Occipital lobe (tissue), 3 donors: ENCODE measurements at places on chromosomes 7 and 10.

DNA sequence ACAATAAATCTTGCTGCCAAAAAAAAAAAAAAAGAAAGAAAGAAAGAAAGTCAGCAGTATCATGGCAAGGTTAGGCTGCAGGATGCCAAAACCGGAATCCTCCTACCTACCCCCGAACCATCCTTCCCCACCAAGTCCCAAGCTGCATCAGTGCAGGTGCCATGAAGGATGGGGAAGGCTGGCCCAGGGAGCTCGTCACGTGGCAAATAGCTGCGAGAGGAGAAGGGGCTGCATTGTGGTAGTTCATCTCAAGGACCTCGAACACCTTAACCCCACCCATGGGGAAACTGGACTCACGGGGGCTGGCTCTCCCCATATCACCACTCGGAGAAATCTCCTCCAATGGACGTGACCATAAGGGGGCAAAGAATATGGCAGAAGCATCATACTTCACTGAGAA lies 86.2 kb downstream of the TACC2 start:
- DNase-seq: no peak

DNA sequence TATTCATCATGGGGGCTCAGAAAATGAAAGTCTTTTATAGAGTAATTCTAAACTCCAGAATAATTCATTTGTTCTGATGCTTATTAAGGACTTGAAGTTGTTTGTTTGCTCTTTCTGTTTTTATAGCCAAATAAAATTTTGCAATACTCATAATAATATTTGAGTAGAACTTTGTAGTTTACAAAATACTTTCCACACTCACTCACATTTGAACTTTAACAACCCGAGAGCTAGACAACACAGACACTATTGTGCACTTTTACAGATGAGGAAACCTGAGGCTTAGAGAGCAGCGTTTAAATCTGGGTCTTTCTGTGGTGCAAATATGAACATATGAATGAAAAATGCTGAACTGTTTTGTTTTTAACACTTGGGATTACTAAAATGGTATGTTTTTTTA lies 126.8 kb downstream of the KAT6B start:
- DNase-seq: no peak

- no peak for DNase-seq
Observed at GRCh38 chr7:64618785-64619456, 47.0 kb upstream of the ZNF107 start.

DNA sequence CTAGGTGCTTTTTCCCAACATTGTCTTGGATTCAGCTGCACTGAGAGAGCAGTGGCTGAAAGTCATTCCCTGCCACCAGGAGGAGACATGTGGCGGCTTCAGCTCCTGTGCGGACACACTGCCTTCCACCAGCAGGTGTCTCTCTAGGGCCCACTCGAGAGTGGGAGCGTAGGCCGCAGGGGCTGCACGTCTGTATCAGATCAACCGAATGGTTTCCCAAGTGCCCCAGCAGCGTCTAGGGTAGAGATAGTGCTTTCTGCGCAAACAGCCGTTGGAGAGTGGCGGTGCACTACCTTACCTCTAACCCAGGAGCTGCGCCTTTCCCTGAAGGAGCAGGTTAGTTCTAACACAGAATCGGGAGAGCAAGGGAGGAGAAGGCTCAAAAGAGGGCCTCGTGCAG lies 31.7 kb downstream of the PAPOLB start:
- no peak for DNase-seq

DNA sequence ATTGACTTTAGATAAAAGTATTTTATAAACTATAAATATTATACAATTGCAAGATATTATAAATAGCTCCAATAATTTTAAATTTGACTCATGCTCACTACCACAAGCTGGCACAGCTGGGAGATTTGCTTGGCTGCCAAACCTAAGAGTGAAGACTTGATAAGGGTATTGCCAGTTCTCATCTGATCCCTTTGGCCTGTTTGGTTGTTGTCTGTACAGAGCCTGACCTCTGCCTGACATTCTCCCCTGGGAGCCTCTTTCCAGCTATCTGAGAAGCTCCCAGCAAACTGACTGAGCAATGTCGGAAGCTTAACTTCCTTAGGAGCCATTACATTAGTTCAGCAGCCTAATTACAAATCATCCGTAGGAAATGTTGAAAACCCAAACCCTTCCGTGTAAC lies 10.2 kb upstream of the LMOD2 start:
- no peak for DNase-seq

- DNase-seq: no peak
Observed at GRCh38 chr7:95963446-95963990, 191.2 kb downstream of the DYNC1I1 start.

GRCh38 chr7:139618482-139619366 lies 95.2 kb downstream of the CLEC2L start:
- DNase-seq: no peak

GRCh38 chr7:39356172-39356925 lies 209.9 kb upstream of the YAE1 start:
- DNase-seq: no peak

DNA sequence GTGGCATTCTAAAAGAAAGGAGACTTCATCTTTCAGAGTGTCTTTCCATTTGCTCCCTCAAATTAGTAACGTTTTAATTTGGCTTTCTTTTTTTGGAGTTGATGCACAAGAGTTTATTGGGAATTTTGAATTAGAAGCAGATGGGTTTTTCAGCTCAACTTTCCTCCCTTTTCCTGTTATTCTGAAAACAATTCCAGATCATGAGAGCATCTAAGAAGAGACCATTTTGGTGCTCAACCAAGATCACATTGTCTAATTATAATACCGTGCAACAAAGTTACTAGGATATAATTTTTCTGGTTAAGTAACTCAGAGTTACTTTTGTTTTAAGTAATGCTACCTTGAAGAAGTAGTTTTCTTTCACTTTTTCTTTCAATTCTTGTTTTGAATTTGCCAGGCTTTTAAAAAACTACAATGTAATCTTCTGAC lies 396.6 kb upstream of the KLF6 start:
- DNase-seq: no peak

DNA sequence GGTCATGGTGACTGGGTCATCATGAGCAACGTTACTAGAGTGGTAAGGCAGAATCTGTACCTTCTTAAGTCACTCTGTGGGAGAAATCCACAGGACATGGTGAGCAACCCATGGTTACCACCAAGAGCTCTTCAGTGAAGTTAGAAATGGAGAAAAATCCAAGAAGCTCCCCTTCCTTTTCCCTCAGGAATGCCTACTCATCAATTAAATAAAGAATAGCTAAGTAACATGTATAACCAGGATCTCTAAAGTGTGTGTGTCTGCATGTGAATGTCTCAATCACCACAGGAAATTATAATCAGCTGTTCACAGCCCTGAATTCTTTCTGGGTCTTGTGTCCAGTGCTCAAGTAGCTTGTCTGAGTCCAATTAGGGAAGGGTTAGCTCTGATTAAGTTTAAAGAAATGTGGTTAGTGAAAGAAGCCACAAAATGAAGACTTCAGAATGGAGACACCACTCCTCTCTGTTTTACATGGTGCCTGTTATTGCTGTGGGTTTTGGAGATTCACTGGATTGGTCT lies 73.2 kb downstream of the SEM1 start:
- DNase-seq: no peak

- DNase-seq: no peak
Observed at GRCh38 chr7:29523728-29524127, 39.9 kb upstream of the PRR15 start.

GRCh38 chr7:129311429-129311828 lies 86.6 kb downstream of the AHCYL2 start:
- DNase-seq: no peak

- DNase-seq: no peak
Observed at GRCh38 chr7:82036146-82036886, 266.5 kb upstream of the HGF start.

GRCh38 chr10:90977162-90977854 lies 56.4 kb upstream of the ANKRD1 start:
- DNase-seq: no peak

GRCh38 chr7:54802841-54803240 lies 43.8 kb upstream of the SEC61G start:
- no peak for DNase-seq

DNA sequence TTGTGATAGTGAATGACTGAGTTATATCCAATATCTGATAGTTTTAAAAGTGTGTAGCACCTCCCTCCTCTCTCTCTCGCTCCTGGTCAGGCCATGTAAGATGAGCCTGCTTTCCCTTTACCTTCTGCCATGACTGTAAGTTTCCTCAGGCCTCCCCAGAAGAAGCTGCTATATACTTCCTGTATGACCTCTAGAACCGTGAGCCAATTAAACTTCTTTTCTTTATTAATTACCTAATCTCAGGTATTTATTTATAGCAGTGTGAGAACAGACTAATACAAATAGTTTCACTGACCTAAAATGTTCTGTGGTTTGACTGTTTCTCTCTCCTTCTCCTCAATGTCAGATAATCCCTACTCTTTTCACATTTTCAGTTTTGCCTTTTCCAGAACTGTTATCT lies 321.3 kb upstream of the MBL2 start:
- DNase-seq: no peak

- peak; percentile 45 for DNase-seq
Observed at GRCh38 chr10:22475651-22476600, 130.6 kb downstream of the SPAG6 start.

DNA sequence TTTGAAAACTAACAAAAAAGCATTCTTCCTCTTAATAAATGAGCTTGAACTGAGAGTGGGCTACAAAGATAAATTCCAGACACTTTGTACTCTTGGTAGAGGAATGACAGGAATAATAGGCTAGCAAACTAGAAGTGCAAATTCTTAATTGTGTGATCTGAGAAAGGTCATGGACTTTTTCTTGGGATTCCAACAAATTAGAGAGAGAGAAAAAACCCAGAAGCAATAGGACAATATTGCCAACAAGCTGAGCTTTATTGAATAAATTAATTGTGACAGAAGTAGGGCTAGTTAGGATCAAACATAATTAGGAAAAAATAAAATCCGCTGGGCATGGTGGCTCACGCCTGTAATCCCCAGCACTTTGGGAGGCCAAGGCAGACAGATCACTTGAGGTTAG lies 41.4 kb upstream of the LAMB1 start:
- DNase-seq: no peak

GRCh38 chr10:119734396-119735332 lies 8.8 kb downstream of the INPP5F start:
- no peak for DNase-seq

- DNase-seq: no peak
Observed at GRCh38 chr7:7978860-7979259, 10.3 kb downstream of the GLCCI1 start.

DNA sequence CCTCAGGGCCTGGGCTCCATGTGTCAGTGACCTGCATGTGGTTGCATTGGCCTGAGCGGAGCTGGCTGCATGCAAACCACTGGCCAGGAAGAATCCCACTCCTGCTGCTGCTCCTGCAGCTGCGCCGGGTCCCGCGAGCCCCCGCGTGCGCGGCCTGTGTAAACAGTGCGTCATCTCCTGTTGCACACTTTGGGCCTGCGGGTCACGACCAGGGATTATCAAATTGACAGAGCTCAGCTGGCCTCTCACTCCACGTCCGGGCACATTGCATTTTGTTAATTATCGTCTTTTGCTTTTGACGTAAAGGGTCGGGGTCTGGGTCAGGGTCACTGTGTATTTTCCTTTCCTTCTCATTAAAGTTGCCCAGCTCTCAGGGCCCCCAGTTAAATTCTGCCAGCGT lies 132.6 kb downstream of the RGS10 start:
- DNase-seq: no peak

GRCh38 chr10:44470784-44471183 lies 85.9 kb upstream of the CXCL12 start:
- no peak for DNase-seq

DNA sequence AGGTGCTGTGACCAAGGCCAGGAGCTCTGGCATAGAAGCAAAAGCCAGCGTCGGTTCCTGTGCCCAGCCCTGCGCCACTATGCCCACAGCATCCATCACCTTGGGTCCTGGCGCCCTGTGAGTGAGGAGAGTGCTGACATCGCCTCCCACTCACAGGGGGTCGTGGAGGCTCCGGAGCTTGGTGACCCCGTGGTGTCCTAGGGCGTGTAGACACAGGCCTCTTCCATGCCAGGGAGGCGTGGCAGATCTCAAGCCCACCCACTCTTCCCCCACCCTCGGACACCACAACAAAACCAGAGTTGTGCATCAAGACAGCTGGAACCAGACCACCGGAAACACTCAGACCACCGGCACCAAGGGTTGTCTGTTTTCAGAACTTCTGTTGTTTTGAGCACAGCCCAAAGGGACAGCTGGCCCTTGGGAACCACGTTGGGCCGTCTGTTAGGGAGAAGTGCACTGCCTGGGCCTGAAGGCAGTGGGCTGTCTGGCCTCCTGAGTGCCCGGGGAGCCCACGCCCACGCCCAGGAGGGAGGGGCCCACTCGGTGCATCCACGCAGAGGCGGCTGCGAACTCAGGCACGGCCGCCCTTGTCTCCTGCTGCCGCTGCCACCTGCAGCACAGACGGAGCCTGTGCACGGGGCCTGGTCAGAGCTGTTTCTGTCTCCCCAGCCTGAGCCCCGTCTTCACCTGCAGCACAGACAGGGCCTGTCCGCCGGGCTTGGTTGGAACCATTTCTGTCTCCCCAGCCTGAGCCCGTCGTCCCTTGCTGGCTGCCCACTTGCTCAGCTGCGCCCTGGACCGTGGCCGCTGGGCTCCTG lies 106.3 kb downstream of the INPP5A start:
- DNase-seq: no peak

GRCh38 chr10:34477249-34477648 lies 337.8 kb downstream of the PARD3 start:
- no peak for DNase-seq

- peak; percentile 39 for DNase-seq
Observed at GRCh38 chr10:89029785-89030437, 39.3 kb downstream of the FAS start.

DNA sequence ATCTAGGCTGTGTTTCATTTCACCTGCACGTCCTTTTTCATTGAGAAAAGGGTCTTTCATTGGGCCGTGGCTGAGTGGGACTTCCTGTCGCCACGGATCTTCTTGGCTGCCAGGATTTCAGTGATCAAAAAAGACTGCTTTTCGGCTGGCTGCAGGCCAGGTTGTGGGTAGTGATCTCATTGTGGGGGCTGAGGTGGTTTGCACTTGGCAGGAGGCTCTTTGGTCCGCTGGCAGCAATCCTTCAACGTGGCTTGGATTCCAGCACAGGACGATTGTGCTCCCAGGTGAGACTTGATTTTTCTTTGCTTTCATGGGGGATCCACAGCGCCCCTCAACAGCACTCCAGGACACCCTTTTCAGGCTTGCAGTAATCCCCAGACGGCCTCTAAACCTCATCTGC lies 29.0 kb upstream of the ZNF273 start:
- DNase-seq: no peak

GRCh38 chr7:37212556-37212955 lies 236.1 kb downstream of the ELMO1 start:
- no peak for DNase-seq

- DNase-seq: no peak
Observed at GRCh38 chr10:43846187-43846680, 197.6 kb upstream of the ZNF32 start.

DNA sequence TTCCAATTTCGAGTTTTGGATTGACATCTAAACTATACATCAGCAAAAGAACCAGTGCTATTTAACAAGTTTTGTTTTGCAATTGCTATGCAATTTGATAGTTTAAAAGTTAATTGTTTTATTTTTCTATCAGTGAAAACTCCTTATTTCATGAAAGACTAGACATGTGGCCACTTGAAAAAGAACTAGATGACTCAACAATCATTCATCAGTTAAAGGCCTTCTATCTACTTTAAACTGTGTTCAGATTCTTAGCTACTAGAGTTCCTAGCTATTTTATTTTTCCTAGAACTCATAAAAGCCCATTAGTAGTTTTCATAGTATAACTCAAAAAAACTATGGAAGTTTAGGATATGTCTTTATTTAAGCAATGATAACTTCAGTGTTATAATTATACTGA lies 104.6 kb upstream of the LSM8 start:
- DNase-seq: no peak
